ENCODE measurements at places on chromosomes 3 and 15.

GRCh38 chr3:132660052-132660810 is at the start of gene UBA5:
Gene UBA5, plus strand, starts transcription at chr3:132660329. Its CDS starts 209 bp downstream, at chr3:132660538.
- peak; percentile 76 for DNase-seq

DNA sequence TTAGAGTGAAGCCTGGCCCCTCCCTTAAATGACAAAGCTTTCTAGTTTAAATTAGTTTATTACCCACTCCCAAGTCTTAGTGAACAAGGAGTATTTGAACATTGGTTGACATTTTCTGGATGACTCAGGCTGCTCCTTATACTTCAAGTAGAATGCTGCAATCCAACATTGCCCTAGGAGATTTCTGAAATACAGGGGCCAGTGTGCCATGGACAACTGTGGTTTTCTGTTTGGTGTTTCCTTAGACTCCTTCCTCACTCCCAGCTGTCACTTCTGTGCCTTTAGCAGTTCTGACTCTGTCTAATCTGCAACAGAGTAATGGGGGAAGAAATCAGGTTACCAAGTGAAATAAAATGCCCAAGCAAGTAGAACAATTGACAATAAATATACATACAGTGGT is 116.1 kb upstream of the P2RY1 start:
- DNase-seq = no peak

- no peak for DNase-seq
Measured at GRCh38 chr15:57091636-57092035, 173.2 kb downstream of the TCF12 start.

GRCh38 chr3:193594946-193595689 is 2.1 kb downstream of the OPA1 start:
- DNase-seq = no peak

DNA sequence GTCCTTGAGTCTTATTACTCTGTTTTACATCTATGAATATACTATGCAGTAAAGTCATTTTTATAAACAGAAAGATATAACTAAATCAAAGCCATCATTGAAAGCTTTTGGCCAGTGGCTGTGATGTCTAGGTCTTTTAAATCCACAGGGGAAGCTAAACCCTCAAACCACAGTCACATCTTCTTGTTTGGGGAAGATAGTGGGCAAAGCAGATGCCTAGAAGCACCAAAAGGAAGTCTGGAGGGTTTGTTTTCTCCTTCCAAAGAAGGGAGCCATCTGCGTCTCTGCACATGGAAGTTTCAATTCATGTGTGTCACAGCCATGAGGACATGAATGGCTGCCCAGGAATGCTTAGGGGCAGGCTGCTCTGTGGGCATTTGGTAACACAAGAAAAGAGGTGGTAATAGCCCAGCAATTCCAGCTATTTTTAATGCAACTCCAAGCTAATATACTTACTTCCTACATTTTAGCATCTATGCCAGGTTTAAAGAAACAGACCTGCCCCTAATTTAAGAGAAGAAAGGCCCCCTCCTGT is 322.2 kb downstream of the SLC9A9 start:
- DNase-seq = no peak

DNA sequence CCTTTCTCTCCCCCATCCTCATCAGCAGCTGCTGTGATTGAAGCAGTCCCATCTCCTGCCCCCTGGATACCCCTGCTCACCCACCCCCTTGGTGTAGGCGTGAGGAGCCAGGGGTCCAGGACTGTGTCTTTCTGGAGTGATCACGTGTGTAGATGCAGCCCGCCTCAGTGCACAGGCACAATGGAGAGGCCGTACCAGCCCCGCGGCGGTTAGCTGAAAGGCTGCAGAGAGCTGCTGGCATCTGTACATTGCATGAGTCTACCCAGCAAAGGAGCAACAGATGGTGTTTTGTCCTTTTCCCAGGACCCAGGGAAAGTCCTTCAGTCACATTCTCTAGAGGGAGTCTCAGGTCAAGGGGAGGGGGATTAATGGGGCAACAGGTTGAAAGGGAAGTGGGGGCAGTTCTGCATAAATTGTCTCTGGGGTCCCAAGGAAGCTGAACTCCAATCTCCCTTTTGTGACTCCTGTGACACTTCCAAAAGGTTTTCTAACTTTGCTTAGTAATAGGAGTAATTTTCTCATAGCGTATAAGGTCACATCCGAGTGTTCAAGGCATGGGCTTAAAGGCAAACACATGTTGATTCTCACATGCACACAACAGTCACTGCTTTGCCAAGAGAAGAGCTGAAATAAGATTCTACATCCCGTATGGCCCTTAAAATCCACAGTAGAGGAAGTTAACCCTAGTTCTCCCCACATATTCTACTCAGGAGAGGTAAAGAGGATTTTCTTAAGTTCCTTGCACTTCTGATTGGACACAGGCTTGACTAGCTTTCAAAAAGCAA is 7.1 kb downstream of the CSPG5 start:
- DNase-seq = no peak

GRCh38 chr3:126448136-126448892 is 27.4 kb downstream of the ZXDC start:
- no peak for DNase-seq

GRCh38 chr3:88180398-88180999 is 30.7 kb downstream of the C3orf38 start:
- DNase-seq = peak; percentile 42

DNA sequence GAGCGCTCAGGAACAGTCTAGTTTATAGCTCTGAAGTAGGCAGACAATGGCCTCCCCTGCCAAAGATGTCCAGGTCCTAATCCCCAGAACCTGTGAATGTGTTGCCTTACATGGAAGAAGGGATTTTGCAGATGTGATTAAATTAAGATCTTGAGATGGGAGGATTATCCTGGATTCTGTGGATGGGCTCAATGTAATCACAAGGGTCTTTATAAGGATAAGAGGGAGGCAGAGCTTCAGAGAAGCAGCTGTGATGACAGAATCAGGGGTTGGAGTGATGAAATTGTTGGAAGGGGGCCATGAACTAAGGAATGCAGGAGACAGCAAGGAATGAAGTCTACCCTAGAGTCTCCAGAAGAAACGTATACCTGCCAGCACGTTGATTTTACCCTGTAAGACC is 14.0 kb upstream of the GK5 start:
- no peak for DNase-seq

- DNase-seq = no peak
Measured at GRCh38 chr15:74197176-74197965, 5.2 kb downstream of the STRA6 start.

DNA sequence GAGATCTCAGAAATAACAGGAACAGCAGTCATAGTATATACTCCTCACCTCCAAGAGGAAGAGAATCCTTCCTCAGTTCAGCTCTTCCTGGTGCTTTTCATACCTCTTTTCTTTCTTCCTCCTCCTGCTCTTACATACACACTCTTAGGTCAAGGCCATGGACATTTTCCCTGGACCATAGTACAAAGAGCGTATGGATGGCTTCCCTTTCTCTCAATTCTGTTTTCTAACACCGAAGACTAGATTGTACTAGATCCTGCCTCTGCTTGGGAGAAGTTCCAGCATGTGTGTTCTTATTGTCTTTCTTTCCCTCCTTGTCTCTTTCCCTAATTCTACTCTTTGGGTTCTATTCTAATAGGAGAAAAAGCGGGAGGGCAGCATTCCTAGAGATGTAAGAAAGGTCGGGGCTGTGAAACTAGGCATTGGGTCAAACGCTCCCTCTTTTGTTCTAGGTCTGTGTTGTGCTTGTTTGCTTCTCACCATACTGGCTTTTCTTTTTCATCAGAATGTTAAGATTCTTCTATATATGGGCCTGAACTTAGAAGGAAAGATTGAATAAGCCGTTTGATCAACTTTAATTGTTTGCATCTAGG is 77.4 kb downstream of the VPS8 start:
- no peak for DNase-seq

DNA sequence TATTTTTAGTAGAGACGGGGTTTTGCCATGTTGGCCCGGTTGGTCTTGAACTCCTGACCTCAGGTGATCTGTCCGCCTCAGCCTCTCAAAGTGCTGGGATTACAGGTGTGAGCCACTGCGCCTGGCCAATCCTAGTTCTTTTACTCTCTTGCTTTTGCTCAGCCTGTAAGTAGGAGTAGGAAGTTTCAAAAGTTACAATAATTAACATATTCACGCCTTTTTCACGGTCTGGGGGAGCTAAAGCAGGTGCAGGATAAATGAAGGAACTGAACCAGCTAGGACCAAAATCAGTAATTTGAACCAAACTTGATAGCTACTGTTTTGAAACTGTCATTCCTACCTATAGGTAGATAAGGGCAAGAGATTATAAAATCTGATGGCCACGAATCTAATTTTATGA is 98.5 kb downstream of the CACNA1D start:
- DNase-seq = no peak

- peak; percentile 40 for DNase-seq
Measured at GRCh38 chr3:85576091-85576690, 617.4 kb downstream of the CADM2 start.

- DNase-seq = no peak
Measured at GRCh38 chr3:31268868-31269267, 263.9 kb upstream of the STT3B start.

DNA sequence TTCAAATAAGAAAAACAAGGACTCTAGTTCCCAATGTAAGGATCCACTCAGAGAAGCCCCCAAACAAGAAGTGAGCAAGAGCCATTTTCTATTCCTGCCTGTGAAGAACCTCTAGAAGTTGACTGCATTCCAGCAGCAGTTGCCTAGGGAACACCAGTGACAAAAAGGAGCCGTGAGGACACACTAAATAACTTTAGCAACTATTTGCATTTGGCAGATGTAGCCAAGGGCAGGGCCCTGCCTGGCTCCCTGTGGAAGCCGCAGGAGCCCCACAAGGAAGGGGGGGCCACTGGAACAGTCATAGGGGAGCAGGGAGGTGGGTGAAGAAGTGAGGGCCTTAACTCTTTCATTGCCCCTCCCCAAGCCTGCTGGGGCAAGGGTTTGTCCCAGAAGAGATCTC is 470.2 kb upstream of the PROK2 start:
- DNase-seq = no peak

DNA sequence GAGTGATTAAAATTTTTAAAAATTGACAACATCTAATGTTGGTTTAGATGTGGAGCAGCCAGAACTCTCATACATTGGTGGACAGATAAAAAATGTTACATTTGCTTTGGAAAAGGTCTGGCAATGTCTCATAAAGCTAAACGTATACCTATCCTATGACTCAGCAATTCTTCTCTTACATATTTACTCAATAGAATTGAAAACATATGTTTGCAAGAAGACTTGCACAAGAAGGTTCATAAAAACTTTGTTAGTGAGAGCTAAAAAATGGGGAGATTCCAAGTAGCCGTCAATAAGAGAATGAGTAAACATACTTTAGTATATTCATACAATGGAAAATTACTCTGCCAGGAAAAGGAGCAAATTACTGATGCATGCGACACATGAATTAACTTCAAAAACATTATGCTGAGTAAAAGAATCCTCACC is 30.0 kb downstream of the MASP1 start:
- no peak for DNase-seq

GRCh38 chr3:173933113-173933512 is 535.6 kb downstream of the NLGN1 start:
- no peak for DNase-seq

DNA sequence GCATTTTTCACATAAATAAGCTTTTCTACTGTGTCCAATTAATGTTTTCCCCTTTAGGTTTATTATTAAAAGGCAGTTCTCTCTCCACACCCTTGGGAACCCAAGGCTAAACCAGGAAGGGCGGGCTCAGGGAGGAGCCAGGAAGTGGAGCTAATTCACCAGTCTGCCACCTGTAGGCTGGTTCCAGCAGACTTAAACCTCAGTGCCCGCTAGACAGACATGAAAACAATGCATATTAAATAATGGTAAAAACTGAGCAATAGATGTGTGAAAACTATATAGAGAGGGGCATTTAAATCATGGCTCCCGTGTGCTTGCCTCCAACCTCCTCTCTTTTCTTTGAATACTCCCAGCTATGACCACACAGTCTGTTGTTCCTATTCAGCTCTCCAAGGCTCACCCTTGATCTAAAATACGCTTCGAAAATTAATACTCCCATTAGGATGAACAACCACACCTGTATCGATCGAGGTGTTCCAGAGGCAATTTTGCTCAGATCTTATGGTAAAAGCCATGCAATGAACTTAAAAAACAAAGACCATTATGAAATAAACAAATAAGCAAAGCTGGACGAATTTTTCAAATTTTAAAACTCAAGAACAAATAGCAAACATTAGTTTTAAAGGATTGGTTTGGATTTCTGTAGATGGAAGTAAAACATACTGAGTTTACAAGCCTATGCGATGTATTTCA is 253.3 kb downstream of the TJP1 start:
- no peak for DNase-seq

GRCh38 chr15:24772686-24773373 is 97.3 kb downstream of the NPAP1 start:
- peak; percentile 56 for DNase-seq

DNA sequence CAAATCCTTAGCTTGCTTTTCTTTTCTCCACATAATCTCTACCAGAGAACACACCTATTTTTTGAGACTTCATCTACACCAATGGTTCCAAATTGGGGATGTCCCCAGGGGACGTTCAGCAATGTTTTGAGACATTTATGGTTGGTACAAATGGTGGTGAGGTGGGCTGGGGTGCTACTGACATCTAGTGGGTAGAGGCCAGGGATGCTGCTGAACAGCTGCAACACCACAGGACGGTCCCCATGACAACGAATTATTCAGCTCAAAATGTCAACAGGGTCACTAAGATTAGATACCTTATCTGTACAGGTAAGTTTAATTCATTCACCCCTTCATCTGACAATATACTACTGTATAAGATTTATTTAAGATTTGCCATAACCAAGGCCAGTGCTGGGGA is 14.4 kb downstream of the GK5 start:
- no peak for DNase-seq

GRCh38 chr3:22779737-22780136 is 423.4 kb upstream of the UBE2E2 start:
- DNase-seq = no peak

DNA sequence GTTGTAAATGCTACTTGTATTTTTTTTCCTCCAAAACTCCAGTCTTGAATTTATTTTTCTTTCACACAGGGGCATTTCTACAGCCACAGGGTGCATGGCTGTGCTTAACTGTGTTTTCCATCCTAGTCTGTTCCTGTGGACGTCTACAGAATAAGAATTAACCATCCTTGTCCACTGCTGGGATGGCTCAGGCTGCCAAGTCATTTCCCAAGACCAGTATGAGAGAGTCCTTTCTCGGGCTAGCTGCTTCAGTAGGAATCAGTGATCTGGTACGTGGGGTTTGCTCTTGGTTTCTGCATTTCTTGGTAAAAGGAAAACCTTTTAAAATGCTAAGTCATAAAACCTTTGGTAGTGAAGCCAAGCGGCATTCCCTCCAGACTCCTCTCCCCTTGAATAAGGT is 29.8 kb downstream of the CHDH start:
- DNase-seq = no peak

- DNase-seq = no peak
Measured at GRCh38 chr3:2343031-2343682, 244.5 kb downstream of the CNTN4 start.

GRCh38 chr3:107931326-107931725 is 159.5 kb downstream of the CD47 start:
- DNase-seq = no peak
